ENCODE measurements at places on chromosomes 4 and X.

- no peak for DNase-seq
These were observed 128.8 kb downstream of the UCHL1 start for GRCh38 chr4:41385481-41385880.

GRCh38 chr4:113300471-113300928, 251.0 kb downstream of the ANK2 start:
- no peak for DNase-seq

- DNase-seq: no peak
These were observed 12.4 kb upstream of the PJA1 start for GRCh38 chrX:69177511-69178162.

GRCh38 chr4:184104419-184105101, 113.1 kb downstream of the ENPP6 start:
- DNase-seq: no peak

DNA sequence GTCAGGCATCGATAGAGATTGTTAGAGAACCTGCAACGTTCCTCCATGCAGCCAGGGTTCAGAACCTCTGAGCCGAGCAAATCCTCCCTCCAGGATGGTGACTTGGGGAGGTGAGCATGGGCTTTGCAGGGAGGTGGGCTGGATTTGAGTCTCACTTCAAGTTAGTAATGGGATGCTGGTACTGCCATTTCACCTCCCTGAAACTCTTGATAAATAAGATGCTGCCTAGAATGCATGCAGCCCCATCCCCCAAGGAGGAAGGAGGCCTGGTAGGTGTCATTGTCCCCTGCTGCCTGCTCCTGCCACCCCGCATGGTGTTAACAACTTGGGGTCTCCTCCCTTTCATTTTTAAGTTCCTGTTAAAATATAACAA, 35.7 kb upstream of the SLC2A9 start:
- DNase-seq: no peak

DNA sequence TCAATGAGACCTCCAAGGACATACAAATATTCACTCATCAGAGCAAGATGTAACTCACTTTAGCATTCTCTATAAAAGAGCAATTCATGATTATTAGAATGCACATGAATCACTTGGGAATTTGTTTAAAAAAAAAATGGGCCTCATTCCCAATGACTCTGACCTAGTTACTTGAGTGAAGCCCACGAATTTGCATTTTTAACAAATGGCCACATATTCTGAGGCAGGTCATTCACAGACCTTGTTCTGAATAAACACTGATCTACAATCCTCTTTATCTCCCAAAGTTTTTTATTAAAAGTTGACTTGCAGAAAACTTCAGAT, 255.1 kb upstream of the VEGFC start:
- DNase-seq: no peak

DNA sequence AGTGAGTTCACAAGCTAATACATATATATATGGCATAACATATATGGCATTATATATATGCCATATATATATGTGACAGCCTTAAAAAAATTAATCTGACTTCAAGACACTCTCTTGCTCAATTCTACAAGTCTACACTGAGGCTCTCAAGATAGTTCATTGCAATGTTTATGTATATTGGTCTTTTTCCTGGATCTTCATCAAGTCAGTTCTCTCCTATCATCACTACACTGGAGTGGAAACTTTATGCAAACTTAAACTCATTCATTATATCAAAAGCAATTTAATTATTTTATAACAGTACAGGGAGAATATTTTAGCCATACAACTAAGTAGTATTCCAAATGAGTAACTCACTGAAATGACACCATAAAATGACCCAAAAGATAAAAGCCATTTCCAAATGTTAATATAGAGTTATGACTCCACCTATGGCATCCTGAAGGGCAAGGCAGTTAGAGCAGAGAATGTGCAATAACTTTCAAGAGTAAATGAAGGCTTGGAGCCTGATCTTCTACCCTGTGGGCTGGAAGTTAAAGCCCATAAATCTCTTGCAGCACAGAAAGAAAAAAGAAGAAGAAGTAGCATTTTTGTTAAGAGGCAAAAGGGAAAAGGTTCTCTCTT, 176.3 kb upstream of the SLIT2 start:
- no peak for DNase-seq

DNA sequence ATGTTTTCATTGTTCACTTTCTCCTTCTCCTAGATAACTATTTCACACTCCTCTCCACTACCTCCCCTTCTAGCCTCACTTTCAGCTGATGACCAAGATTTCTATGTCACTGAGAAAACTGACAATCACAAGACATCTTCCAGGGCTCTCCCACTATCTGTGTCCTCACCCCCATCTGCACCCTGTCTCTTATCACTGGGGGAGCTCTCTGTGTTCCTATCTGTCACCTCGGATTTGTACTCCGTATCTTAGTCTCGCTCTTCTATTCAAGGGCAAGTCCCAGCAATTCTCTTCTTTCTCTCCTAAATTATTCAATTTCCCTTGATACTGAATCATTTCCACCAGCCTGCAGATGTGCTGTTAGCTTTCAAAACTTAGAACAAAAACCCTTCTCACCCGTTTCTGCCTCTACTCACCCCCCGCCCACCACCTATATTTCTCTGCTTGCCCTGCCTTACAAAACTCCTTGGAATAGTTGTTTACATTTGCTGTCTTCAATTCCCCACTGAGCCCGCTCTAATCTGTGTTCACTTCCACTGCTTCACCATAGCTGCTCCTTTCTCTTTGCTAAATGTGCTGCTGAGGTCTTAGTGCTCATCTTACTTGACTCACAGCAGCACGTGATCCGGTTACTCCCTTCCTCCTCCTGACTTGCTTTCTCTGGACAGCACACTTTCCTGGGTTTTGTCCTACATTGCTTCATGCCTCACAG, 293.2 kb downstream of the UNC5C start:
- no peak for DNase-seq

- peak; percentile 80 for DNase-seq
These were observed 2102.3 kb upstream of the AGA start for GRCh38 chr4:179544496-179544895.

GRCh38 chrX:136608295-136608933, 39.5 kb upstream of the CD40LG start:
- DNase-seq: peak; percentile 9

GRCh38 chr4:101158134-101158482, 189.2 kb downstream of the PPP3CA start:
- peak; percentile 50 for DNase-seq

DNA sequence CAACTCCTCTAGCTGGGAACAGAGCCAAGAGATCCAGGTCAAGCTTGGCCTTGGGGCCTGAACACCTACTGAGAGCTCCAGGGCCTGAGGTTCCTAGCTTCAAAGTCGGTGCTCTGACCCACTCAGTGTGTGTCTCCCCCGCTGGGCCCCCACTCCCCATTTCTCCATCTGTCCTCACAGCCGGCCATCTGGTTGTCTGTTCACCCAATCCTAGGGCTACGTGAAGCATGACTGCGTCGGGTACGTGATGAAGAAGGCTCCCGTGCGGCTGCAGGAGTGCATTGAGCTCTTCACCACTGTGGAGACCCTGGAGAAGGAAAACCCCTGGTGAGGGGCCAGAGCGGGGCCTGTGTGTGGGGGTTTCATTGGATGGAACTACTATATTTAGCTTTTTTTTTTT, 12.3 kb downstream of the USP11 start:
- DNase-seq: no peak

GRCh38 chrX:139533444-139533843, 2.9 kb downstream of the F9 start:
- DNase-seq: no peak

DNA sequence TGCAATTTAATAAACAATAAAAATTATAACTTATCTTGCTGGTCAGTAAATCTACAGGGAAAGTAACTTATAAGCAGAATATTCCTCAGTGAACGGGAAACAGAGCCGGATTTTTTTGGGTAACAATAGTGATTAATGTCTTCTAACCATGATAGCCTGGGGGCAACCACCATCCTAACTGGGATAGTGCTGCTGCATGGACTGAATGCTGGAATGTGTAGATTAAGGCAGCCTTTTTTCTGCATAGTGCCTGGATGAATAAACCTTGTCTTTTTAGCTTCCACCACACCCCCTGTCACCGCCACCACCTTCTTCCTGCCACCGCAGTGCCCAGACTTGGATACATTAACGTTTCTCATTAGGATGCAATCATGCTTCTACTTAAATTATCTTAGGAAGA, 83.6 kb upstream of the LNX1 start:
- no peak for DNase-seq

DNA sequence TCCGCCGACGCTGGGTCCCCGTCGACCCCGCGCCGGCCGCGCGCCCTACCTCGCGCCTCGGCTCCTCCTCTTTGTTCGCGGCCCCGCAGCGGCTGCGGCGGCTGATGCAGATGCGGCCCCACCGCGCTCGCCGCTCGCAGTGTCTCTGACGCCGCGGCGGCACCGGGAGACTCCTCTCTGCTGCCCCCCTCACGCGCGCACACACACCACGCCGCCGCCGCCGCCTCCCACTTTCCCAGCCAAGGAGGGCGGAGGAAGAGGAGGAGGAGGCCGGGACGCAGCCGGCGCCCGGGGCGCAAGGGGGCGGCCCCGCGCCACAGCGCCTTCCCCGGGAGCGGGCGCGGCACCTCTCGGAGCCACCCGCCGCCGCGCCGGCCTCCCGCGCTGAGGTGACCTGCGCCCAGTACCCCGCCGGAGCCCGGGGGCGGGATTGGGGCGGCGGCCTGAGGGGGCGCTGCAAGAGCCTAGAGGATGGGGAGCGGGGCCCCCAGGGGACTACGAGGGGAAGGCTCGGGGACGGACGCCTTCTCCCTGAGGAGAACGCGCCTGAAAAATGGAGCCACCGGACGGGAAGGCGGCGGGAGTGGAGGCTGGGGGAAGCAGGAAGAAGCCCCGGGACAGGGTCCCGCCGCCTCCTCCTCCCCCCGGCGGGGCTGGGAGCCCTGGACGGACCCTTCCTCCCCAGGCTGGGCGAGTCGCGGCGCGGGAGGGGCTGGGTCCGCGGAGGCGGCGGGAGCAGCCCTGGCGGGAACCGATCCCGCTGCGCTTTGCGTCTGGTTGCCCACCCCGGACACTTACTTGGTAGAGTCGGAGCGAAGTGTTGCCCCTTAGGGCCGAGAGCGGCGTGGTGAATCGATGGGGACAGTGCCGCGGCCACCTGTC, at the start of gene SH3RF1:
TSS of gene SH3RF1 (minus strand) at position 147 of the 882 bp plus-strand sequence. CDS start 1,744 bp downstream, outside the sequence.
- peak; percentile 92 for DNase-seq

DNA sequence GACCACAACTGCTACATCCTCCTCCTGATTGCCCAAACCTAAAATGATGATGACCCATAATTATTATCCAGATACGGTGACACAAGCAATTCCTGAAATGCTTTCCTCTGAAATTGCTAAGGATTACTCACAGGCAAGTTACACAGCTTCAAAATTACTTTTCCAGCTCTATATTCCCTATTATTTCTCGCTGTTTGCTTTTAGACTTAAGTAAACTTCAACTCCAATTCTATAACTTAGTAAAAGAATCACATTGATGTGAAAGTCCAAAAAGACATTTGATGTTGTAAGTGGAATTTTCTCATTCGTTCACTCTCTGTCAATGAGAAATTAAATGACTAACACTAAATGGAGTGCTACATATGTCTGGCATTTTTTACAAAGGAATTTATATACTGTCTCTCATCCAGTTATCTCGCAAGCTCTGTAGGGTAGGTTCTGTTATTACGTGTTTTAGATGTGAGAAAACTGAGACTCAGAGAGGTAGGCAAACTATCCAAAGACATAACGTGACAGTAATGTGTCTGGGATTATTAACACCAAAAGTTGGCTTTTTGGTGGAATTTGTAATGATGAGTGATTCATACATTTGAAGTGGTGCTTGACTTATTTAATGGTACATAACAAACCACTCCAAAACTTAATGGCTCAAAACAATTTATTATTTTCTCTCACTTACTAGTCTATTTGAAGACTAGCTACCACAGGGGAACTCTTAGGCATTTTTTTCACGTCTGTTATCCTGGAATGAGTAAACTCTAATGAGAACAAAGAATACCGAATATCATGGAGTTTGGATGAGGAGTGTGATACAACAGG, 31.5 kb downstream of the PALLD start:
- DNase-seq: no peak

DNA sequence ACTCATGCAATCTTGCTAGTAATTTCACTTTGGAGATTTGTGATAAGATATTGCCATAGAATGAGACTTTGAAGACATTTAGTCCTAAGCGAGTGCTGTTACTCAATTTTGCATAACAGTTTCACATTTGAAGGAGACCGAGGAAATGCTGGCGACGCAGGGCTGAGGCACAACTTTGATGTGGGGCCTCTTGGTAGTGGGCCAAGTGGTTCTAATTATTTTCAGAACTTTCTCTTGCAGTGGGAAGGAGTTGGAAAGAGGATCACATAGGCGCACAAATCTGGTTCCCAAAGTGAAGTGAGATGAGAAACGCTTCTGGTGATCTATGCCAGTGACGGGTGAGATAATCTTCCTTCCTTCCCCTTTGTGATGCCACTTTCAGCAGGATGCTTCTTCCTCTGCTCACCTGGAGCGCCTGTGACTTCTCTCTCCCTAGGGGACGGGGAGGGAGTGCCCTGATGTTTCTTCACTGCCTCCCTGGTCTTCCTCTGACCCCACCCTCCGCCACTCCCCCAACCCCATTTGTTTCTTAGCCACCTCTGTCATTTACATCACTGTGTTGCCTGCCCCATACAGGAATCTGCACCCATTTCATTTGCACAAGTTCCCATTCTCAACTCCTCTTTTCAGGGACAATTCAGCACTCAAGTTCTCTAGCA, 138.9 kb upstream of the MID1 start:
- DNase-seq: no peak

GRCh38 chr4:11605597-11605996, 176.9 kb upstream of the HS3ST1 start:
- DNase-seq: peak; percentile 64

- peak; percentile 84 for DNase-seq
These were observed 87.8 kb downstream of the SH3KBP1 start for GRCh38 chrX:19799319-19800182.

DNA sequence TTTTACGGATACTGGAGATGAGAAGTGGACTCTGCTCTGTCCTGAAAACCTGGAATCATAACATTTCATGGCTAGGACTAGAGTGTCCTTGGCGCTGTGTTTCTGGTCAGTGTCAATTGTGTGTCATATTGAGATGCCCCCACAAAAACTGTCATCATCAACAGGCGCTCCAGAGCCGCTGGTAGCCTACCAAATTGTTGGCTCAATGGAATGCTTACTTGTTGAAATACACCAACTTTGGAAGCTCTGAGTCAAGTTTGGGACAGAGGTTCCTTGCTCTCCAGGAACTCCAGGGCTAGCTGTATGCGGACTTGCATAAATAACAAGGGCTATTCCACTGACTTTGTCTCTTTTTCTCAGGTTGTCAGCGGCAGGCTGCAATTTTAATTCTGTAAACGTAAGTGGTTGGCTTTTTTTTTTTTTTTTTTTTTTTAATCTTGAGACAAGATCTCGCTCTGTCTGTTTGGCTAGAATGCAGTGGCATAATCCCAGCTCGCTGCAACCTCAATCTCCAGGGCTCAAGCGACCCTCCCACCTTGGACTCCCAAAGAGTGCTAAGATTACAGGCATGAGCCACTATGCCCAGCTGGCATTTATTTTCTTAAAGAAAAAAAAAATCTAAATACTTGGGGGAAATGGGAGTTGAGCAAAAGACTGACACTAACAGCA, 871 bp upstream of the HPGD start:
- no peak for DNase-seq

- DNase-seq: no peak
These were observed 38.5 kb upstream of the C1GALT1C1 start for GRCh38 chrX:120668357-120668756.

Measured in brain (organoid and tissue), 16 donors.